ENCODE measurements at places on chromosomes 4 and X.

DNA sequence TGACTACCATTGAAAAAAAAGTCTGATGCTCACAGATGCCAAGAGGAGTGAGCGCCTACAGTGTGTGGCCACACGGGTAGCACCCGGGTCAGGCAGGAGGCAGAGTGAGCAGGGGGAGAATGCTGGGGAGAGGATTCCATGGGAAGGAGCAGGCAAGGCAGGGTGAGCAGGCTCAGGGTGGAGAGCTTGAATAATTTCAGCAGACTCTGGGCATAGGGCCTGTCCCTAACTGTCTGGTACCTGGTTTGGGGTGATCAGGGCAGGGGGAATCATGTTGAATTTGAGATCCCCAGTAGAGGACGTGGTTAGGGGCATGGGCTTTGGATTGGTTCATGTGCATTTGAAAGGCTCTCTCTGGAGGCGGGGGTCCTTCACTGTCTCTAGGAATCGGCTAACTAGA is 51.2 kb upstream of the TLR3 start:
- DNase-seq = no peak

GRCh38 chr4:172842779-172843178 is 325.8 kb upstream of the GALNT7 start:
- DNase-seq = no peak

DNA sequence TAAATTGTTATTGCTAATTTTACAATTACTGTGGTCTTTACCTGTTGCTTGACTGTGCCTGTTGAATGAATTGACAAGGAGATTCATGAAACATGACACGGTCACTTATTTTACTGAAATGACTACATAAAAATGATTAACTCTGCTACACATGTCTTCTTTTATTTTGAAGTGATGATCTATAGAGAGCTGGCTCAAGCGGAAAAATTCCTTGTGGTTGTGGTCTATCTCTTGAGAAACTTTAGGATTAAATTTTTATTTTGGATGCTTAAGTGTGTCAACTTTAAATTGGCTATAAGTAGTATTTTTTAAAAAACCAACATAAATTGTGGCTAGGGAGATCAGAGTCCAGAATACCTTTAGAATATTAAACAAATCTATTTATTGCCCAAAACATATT is 131.8 kb upstream of the PITX2 start:
- DNase-seq = no peak

- peak; percentile 30 for DNase-seq
Measured at GRCh38 chr4:98639523-98639922, 18.9 kb downstream of the TSPAN5 start.

DNA sequence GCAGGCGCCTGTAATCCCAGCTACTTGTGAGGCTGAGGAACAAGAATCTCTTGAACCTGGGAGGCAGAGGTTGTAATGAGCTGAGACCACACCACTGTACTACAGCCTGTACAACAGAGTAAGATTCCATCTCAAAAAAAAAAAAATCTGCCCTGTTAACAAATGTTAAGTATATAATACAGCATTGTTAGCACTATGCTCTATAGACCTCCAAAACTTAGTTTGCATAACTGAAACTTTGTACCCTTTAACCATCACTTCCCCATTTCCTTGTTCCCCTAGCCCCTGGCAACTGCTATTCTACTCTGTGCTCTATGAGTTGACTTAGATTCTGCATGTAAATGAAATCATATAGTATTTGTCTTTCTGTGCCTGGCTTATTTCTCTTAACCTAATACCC is 76.7 kb downstream of the TAB3 start:
- DNase-seq = no peak

DNA sequence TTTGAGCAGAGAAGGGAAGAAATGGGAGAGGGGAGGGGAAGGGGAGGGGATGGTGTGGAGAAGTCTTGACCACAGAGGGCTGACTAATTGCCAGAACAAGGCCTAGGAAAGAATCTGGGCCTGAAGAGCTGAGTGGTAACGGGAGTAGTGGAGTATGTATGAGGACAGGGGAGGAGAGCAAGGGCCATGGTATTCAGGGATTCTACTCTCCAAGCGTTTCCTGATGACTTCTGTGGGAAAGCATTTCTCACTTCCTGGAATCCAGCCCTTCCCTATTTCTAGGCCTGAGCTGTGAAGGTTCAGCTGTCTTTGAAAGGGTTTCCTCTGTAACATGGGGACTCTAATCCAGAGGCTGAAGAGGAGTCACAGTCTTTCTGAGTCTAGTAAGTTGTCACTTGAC is 19.7 kb upstream of the SOX3 start:
- no peak for DNase-seq

- no peak for DNase-seq
Measured at GRCh38 chrX:154775419-154776349, 13.0 kb downstream of the DKC1 start.

DNA sequence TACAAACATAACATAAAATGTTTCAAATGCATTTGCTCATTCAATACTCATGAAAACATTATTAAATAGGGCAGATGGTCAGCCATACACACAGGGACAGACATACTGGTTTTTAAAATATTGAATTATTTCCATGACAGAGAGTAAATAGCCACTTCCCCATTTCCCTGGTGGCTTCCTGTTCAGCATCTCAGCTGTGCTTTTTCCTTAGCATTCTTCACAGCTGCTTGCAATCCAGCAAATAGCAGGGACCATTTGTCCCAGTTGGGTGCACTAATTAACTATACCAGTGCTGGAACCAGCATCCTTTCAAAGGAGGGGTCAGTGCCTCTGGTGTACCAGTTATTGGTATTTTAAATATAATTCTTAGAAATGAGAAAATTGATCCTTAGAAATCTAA is 964.7 kb downstream of the RAB28 start:
- DNase-seq = no peak

DNA sequence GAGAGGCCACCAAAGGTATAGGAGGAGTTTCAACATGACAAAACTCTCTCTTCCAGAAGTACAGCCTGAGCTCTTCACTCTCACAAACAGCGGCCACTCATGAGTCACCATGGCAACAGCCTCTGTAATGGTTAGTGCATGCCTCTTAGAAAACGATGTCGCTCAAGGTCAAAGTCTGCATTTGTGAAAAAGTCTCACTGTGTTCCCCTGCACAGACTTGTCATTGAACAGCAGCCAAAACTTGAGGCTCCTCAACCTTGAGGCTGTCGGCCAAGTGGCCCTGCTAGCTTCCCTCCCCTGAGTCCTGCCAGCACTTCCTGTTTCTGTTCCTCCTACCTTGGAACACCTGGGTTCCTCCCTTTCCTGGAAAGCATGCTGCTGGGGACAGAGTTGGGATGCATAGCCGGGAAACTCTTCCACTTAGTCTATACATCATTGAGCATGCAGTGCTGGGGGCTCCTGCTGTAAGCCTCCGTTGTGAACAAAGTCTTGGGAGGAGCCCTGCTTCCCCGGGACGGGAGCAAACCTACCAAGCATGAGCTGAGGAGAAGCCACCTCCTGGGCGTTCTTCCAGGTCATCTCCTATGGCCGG is 66.6 kb downstream of the ING2 start:
- DNase-seq = no peak

DNA sequence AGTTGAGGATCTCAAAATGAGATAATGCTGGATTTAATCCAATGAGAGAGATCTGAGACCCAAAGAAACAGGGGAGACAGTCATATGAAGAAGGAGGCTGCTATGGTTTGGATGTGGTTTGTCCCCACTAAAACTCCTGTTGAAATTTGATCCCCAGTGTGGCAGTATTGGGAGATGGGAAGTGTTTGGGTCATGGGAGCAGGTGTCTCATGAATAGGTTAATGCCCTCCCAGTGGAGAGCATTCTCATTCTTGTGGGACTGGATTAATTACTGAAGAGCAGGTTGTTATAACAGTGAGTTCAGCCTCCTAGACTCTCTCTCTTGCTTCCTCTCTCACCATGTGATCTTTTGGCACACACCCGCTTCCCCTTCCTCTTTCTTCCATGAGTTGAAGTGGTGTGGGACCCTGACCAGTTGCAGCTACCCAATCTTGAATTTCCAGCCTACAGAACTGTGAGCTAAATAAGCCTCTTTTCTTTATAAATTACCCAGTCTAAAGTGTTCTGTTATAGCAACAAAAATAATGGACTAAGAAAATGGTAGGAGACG is 70.3 kb downstream of the PPEF2 start:
- DNase-seq = no peak

DNA sequence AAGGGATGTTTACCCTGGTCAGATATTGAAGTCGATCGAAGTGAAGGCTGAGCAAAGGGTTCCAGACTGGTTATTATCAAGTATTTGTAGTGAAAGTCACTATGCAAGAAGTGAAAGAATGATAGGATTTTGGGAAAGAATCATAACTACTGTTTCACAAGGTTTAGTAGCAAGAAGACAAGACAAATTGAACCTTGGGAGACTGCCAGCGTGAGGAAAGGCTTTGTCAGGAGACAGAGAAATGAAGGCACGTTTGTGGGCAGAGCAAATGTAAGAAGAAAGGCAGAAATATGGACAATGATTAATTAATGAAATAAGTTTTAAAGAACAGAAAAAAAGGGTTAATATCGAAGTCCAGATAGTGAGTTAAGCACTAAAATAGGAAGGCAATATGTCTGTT is 456.8 kb downstream of the TRIML1 start:
- no peak for DNase-seq

DNA sequence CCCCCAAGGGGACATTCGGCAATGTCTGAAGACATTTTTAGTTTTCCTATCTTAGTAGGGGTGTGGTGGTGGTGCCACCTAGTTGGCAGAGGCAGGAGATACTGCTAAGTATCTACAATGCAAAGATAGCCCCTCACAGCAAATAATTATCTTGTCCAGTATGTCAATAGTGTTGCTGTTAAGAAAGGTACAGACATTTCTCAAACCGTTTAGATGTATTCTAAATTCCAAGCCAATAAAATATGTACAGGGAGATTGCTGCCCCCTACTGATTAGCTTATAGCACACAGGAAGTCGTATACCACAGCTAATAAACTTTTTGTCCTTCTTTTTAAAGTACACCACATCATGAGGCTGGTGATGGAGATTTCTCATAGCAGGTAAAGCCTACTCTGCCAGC is 260.5 kb downstream of the TMA16 start:
- peak; percentile 20 for DNase-seq

GRCh38 chr4:26577066-26577465 is 6.8 kb upstream of the TBC1D19 start:
- DNase-seq = no peak

GRCh38 chrX:121161501-121161933 is 114.1 kb downstream of the GLUD2 start:
- DNase-seq = no peak

DNA sequence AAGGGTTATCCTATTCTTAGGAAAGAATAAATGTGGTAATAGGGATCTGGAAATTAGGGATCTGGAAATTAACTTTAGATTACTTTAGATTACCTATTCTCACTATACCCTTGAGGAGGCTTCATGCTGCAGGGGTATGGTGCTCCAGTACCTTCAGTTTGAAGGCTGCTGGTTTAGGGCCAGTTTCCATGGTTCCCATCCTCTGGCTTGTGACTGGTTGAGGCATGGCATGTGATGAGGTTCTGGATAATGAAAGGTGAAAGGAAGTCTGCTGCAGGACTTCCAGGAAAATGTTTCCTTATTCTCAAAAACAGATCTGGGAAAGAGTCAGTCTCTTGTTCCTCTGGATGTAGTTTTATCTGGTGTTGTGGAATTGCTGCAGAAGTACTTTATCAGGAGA is 25.9 kb downstream of the FRAS1 start:
- DNase-seq = no peak
